ENCODE measurements at places on chromosomes 1 and 21.

- no peak for DNase-seq
Observed at GRCh38 chr1:36389999-36390398, 4.3 kb upstream of the STK40 start.

GRCh38 chr1:112394743-112395062, 1.3 kb upstream of the CTTNBP2NL start:
- DNase-seq = no peak

DNA sequence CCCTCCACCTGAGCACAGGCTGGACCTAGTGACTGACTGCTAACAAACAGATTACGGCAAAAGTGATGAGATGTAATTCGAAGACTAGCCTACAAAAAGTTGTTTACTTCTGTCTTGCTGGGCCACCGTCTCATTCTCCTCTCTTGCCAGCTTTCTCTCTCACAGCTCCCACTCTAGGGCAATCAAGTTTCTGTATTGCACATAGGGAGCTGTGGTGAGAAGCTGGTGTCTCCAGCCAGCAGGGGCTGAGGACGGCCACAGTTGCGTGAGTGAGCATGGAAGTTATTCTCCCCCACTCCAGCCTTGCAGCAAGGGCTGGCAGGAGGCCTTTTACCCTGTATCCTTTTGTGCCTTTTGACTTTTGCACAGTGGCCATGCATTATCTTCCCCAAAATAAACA, 8.6 kb upstream of the COL6A2 start:
- DNase-seq = no peak

DNA sequence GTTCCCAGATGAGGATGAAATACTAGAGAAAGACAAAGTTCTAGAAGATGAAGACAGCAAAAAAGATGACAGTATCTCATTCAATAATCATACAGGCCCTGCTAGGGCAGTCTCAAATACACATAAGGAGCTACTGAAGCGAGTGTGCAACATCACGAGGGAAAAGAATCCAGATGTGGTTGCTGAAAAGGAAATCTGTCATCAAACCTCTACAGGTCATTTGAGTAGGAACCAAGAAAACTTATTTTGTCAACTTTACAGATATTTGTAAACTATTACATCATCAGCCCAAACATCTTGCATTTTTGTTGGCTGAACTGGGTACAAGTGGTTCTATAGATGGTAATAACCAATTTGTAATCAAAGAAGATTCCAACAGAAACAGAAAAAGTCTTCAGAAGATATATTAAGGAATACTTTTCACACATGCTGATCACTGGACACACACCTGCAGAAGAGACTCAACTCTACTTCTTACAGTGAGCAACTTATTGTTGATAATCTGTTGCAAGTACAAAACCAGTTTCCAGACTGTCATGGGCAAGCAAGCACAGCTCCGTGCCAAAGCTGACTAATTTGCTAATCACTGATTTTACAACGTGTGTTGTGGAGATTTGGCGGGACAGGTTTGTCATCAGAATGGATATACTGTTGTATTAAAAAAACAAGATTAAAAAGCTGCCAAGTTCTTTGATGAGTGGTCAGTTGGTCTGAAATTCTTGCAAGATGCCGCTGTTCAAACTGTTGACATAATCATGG, 42.1 kb downstream of the TRIM33 start:
- DNase-seq = no peak

DNA sequence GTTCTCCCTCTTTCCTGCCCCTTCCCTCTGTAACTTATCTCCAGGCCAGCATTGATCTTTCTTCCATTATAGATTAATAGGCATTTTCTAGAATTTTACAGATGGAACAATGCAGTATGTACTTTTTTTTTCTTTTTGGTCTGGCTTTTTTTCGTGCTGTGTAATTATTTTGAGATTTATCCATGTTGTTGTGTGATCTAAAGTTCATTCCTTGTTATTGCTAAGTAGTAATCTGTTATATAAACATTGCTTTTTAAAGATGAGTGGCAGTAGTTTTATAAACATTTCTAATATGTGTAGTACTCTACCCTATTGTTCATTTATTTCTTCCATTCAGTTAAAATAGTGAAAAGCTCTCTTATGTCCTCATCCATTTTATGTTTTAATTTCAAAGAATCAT, 5.9 kb downstream of the LYST start:
- DNase-seq = no peak

- DNase-seq = no peak
Observed at GRCh38 chr21:46550116-46550941, 54.6 kb downstream of the S100B start.

DNA sequence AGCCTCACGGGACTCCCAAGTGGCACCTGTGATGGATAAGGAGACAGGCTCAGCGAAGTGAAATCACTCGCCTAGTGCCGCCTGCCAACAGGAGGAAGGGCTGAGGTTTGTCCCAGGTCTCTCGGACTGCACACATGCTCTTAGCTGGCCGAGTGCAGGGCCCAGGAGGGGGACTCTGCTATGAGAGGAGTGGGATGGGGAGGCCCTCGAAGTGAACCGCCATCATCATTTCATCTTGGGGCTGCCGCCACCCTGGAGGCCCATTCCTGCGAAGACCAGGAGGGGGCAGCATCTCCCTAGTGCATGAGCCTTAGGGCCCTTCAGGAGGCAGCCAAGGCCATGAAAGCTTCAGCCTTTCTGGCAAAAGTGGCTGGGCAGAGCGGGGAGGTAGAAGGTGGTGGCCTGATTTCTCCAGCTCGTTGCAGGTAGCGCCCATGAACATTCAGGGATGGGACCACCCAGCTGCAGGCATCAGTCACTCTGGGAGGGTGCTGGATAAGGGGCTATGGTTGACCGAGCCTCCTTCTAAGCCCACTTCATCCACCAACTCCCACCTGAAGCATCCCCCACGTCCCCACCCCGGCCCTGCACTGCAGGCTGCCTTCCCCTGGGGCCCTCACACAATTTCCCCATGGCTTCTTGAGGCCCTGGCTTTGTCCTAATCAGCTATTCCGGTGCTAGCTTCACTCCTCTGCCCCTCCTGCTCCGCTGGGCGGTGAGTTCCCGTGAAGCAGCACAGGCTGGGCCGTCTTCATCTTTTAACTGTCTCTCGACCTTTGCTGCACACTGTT, 17.2 kb upstream of the RASSF5 start:
- DNase-seq = no peak

DNA sequence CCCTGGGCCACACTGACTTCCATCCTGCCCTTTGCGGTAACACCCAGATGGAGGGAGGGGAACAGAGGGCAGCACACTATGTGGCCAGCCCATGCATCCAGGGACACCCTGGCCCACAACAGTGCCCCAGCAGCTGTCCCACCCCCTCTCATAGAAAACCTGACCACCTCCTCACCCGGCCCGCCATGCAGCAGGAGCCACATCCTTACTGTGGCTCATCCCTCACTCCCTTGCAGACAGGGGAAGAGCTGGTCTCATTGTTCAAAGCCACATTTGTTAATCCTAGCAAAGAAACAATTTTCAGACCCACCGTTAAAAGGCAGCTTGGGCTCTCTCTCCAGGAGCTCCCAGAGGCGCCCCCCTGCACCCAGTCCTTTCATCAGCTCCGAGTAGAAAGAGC, 23.2 kb upstream of the NUP133 start:
- DNase-seq = no peak

DNA sequence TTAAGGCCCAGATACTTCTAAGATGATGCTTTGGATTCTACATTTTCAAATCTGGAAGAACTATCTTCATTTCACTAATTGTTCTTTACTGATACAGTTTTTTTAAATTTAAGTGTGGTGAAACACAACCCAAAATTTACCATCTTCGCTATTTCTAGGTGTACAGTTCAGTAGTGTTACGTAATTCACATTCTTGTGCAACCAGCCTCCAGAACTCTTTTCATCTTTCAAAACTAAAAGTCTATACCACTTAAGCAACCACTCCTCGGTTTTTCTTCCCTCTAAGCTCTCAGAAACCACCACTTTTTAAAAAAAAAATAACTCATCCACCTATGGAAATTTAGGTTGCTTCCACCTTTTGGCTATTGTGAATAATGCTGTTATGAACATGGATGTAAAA, 220.7 kb downstream of the PDE4B start:
- no peak for DNase-seq

DNA sequence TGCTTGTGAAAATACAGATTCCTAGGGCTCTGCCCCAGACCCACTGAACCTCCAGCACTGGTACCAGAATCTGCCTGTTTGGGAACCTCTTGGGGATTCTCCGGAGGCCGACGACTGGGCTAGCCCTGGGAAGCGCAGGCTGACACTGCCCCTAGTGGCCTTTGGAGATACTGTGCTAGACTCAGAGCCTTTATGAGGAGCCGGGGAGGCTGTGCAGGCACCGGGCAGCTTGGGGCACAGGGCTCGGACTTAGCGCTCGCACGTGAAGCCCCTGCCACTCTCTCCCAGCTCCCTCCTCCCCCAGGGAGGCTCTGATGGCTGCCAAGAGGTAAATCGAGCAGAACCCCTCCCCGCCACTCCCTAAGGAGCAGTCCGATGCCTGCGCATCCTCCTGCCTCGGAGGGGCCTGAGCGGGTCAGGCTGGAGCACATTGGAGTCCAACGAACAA, 144.6 kb upstream of the TNR start:
- DNase-seq = no peak

DNA sequence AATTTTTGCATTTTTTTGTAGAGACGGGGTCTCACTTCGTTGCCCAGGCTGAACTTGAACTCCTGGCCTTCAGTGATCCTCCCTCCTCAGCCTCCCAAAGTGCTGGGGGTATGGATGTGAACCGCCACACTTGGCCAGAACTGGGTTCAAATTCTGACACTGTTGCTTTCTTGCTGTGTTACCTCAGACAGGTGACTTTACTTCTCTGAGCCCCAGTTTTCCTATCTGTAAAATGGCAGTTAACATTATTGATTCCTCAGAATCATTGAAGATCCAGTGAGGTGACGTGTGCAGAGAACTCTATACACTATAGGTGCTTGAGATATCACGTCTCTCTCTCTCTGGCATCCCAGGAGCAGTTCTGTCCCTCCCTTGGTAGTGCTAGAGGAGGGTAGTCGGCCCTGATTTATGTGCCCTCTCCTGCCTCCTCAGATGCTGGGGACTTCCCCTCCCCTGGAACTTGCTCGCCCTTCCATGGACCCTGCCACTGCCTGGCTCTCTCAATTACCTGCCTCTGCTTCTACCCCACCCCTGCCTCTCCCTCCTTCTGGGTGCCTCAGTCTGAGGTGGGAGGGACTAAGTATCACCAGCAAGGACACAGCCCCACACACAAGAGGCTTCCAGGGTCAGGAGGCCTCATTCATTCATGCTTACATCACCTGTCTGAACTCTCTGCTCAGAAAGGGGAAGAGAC, 2.8 kb upstream of the HPCA start:
- no peak for DNase-seq

DNA sequence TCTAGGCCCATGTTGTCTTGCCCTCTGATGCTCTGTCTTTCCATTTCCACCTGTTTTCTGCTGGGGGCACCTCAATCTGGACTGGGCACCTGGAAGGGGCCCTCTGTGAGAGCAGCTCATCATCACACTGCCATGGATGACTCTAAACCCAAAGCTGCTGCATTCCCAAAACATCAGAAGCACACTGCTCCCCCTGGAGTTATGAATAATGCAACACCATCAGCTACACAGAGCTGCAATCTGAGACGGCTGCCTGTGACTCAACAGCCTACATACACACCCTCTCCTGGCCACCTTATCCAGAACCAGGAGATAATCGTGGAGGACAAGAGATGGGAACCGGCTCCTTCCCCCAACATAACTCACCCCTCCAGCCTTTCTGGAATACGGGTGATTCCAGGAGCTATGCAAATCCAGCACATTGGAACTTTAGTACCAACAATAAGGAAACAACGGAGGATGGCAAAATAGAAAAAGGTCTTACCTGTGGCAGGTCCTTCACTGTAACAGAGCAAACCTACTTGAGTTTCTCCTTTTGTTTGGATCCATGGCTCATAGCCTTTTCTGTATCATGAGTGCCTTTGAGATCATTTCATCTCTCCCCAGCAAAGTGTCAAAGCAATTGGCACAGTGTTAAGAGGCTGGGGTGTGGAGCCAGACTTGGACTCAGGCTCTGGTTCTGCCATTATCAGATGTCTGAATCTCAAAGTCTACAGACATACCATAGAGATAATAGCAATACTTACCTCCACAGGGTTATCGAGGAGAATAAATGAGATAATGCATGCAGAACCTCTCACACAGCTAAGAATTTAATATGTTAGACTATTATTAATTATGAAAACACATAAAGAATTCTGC, 29.3 kb downstream of the AK2 start:
- DNase-seq = no peak

DNA sequence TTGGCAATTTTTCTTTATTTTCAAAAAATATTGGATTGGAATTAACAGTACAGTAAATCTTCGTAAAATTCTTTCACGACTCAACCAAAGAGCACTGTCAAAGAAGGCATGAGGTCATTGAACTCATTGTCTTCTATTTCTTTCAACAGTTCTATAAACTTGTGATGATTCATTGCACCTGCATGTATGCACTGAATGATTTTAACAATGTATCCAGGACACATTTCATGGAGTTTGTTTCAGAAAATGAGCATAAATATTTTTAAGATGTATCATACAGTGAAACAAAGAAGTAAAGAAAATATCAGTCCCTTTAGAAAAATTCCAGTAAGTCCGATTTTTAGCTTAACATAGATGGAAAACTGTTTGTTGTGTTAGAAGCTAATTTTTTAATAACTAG, 33.6 kb upstream of the CD34 start:
- no peak for DNase-seq

- DNase-seq = no peak
Observed at GRCh38 chr1:18198260-18198659, 90.7 kb downstream of the IGSF21 start.

- no peak for DNase-seq
Observed at GRCh38 chr1:11272544-11272831, 510 bp upstream of the UBIAD1 start.

GRCh38 chr1:153749408-153750005, 21.7 kb downstream of the INTS3 start:
- DNase-seq = peak; percentile 54

DNA sequence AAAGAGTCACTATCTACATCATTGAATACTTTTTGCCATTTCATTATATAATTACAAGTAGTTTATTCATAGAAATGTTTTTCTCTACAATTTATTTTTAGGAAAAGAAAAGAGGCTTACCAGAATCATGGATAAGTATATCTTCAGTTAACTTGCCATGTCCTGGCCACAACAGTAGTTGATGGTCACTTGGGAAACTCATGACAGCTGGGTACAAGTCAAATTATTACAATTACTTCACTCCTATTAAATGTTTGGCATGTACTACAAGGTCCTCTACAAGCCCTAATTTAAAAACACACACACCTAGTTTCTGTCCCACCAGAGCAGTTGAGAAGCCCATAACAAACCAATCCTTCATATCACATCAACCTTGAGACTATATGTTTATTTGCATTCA, 29.4 kb downstream of the PALMD start:
- no peak for DNase-seq
